Stimulated activated CD8-positive, alpha-beta memory T cell treated with anti-CD3 and anti-CD28 coated beads, Interleukin-4, amount 100 ng/mL, for 24 hours (primary cell): ENCODE measurements at places on chromosomes 7 and 10.

GRCh38 chr7:137606061-137606674, 240.6 kb downstream of the DGKI start:
- no peak for DNase-seq

GRCh38 chr7:21300692-21301091, 127.2 kb upstream of the SP4 start:
- DNase-seq, result no peak

GRCh38 chr10:96413151-96413787, 54.5 kb upstream of the OPALIN start:
- DNase-seq, result no peak

DNA sequence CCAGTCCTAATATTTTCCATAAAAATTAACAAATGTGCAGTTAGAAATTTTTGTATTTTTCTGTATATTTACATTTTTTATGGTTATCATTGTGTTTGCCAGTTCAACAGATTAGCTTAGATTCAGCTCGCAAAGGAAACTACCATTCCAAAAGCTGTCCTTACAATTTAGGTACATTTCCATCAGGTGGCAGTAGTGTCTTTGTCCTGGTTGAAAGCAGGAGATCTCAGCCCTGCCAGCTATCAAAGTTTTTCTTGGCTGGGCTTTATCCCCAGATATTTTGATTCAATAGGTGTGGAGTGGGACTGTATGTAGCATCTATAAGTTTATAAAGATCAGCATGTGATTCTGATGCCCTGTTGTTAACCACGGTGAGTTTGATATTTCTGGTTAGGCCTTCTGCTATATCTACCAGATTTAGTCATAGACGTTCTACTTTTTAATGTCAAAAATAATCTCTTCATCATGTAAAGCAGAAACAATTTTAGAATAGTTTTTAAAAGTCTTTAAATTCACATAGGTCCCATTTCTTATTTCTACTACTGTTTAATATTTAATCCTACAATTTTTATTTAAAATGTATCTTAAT, 15.5 kb upstream of the ICA1 start:
- no peak for DNase-seq

GRCh38 chr7:27656724-27657123, 6.0 kb downstream of the HIBADH start:
- no peak for DNase-seq

DNA sequence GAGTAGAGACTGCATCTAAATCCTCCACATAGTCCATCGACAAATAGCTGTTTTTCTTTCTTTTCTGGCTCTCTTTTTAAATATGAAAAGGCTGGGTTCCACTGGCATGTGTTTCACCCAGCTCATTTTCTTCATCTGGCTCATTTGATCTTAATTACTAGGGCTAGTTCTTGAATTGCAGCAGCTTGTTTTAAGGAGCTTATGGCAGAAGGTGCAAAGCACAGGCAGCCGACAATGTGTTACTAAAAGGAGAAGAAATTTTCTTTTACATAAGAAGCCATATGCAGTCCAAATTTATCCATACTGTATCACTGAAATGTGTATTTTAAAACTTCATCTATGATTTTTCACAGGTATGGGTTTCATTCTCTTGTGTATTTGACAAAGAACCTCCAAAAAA, 205.6 kb upstream of the PTER start:
- no peak for DNase-seq

DNA sequence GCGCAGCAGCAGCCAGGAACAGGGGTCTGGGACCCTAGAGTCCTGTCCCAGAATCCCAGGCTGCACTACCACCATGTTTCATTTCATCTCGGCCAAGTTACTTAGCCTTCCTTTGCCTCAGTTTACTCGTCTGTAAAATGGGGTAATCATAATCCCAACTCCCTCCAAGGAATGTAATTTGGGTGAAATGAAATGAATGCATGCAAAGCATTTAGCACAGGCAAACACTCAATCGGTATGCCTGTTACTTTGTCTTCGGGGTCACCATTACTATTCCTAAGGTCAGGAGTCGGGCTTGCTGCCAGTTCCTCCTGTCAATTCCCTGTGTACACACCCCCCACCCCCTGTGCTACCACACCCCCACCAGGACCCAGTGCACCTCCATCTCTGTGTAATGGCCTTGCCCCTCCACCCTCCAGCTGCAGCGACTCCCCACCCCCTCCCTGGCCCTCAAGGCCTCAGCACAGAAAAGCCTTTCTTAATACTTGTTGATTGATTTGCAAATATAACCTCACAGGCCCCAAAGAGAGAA, 1.7 kb downstream of the TNS3 start:
- DNase-seq, result no peak

GRCh38 chr7:131039836-131040235, 287.8 kb upstream of the MKLN1 start:
- no peak for DNase-seq

DNA sequence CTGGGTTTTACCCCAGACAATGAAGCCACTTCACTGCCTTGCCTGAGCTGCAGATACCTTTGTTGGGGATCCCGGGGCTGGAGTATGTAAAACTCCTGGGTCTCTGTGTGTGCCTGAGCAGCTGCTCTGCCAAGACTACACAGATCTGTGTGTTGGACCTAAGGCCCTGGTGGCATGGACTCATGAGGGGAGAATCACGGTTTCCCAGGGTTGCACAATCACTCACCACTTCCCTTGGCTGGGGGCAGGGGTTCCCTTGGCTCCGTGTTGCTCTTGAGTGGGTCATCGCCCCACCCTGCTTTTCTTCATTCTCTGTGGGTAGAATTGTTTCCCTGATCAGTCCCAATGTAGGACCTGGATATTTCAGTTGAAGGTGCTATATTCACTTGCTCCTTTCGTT, 13.9 kb upstream of the TBATA start:
- no peak for DNase-seq
